GM04503 (cell line): ENCODE measurements at places on chromosomes 13 and 19.

GRCh38 chr13:106373304-106373988 is 162.0 kb downstream of the EFNB2 start:
- no peak for DNase-seq

- no peak for DNase-seq
These were observed 17.1 kb upstream of the CD33 start for GRCh38 chr19:51207747-51208146.

GRCh38 chr13:34793301-34793700 is 148.8 kb upstream of the NBEA start:
- no peak for DNase-seq

DNA sequence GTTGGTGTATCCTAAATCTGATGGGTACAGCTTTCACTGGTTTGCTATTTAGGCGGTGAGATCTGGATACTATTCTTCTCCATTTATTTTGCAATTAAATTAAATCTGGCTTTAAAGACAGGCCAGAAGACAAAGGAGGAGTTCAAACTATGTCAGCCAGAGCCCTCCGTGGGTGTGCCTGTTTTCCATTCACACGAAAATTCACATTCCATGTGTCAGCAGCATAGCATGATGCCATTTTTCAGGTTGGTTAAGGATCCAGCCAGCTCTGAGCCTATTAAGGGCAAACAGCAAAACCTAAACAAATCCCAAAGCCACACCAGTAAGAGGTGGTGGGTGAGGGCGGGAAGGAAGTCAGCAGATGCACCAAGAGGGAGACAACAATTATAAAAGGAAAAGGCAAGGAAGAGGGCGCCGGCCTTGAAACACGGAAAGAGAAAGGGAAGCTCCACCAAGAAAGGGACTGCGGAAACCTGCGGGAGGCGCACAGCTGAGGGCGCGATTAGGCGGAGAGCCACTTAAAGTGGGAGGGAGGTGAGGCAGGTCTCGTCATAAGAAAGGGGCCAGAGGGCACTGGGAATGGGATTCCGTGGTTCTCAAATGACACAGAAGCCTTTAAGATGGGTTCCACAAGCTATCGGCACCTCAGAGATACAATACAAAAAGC is 43.0 kb downstream of the CARS2 start:
- no peak for DNase-seq

DNA sequence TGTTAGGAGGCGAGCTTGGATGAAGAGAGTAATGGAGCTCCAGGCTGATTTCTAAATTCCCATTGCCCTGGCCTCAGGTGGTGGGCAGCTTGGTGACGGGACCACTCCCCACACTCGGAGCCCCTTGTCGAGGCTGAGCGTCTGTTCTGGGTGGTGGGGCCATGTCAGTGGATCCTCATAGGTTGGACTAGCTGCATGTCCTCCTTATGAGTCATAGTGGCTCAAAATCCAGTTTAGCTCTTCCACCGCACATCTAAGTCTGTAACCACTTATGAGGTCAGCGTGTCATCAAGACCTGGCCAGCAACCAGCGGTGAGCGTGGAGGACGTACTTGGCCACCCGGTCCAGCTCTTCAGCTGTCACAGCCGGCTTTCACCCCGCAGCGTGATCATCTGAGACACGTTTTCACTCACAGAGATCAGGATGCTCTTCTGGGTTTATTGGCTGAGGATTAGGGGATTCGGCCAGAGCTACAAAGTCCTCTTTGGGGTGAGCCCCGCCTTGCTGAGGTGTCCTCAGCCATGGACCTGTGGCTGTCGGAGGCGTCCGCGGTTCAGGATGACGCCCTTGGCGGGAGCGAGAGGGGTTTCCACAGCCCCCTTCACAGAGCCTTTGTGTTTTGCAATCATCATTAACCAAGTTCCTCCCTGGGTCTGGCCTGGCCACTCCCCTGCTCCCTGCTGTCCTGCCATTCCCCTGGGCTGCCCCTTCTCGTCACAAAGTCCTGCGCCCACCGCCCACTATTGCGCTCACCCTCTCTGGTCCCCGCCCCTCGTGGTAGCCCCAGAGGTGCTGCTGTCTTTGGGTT is 41.9 kb downstream of the ADPRHL1 start:
- DNase-seq = peak; percentile 93

DNA sequence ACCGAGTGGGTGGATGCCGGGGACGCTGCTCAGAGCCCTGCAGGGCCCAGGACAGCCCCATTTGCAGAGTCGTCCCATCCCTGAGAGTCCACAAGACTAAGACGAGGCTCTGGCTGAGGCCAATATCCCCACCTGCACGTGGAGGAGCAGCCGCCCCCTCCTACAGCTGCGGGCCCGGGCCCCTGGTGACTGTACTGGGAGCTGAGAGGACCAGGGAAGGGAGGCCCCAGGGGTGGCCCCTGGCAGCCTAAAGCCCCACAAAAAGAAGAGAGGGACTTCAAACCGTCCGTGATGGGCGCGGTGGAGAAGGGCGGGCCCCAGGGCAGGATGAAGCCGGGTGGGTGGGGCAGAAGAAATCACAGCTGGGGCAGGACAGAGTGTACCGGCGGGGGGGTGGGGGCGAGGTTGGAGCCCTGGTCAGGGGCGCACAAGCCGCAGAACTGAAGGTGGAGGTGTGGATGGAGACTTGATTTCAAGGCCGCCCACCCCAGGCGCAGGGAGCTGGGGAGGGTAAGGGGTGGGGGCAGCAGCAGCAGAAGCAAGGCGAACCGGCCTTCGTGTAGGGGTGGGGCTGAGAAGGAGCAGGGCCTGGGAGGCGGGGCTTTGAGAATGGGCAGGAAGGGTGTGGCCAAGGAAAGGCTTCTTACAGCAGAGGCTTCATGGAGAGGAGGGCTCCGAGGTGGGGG is 12.9 kb downstream of the CFD start:
- peak; percentile 52 for DNase-seq

GRCh38 chr13:79450110-79450509 is 30.8 kb upstream of the NDFIP2 start:
- DNase-seq = no peak

GRCh38 chr13:22744688-22745452 is 435.9 kb upstream of the SGCG start:
- DNase-seq = no peak

- DNase-seq = no peak
These were observed 86.0 kb downstream of the GADD45B start for GRCh38 chr19:2561895-2562294.

DNA sequence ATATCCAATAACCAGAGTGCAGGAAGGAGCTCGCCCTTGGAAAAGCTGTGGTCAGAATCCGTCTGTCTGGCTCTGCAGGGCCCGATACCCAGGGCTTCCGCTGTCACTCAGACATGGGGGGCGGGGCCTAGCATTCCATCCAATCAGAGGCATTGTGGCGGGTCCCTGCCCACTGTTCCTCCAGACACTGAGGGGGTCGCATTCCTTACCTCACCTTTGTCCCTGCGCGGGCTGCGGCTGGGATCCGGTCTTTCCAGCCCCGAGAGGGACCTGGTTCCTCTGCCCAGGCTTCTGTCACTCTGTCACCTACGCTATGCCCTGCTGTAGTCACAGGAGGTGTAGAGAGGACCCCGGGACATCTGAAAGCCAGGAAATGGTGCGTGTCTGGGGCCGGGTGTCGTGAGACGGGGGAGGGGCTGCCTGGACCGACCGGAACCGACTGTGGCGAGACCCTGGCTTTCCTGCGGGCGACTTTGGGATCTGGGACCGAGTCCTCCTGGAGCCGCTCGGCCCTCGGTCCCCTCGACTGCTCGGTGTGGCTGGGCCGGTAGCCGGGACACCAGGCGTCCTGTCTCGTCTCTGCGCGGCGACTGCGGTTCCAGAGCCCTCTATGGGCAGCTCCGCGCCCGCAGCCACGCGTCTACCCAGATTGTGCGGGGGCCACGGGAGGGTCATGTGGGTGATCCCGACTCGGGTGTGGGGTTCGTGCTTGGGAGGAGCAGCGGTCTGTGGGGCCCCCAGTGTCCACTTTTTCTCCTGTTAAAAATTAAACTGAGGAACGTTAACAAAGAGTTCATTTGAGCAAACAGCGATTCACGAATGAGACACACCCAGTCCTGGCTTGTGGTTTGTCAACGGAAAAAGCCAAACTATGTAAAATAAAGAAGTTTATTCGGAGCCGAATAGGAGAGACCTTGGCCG is at the start of gene ZNF69:
Gene ZNF69, plus strand, starts transcription at position 172 of the 921 bp plus-strand sequence. Its CDS starts 142 bp downstream, at position 314.
- peak; percentile 34 for DNase-seq

DNA sequence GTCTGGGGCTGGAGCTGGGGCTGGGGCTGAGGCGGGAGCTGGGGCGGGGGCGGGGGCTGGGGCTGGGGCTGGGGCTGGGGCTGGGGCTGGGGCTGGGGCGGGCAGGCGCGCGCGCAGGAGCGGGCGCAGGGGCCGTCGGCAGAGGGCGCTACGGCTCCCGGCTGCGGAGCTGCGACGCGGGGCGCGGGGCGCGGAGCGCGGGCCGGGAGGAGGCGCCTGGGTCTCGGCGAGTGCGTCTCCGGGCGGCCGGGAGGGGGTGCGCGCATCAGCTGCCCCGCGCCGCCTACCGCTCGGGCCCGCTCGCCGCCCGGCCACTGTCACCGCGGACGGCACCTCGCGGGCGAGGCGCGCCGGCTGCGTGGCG is 422 bp upstream of the MTUS2 start:
- no peak for DNase-seq

DNA sequence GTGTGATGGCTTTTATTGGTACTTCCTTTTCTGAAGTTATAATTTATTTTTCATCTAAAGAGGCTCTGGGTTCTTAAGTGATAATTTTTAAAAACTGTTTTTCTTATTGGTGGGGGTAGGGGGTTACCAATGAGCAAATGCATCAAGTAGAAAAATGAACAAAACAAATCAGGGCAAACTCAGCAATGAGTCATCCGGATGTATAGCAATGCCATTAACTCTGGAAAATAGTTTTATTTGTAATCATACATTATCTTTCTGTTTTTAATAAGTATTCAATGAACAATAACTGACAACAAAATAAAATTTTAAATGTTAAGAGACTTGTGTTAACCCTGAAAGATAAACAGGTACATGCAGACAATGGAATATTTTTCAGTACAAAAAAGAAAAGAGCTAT is 67.6 kb downstream of the UFM1 start:
- DNase-seq = no peak
